ENCODE measurements at places on chromosomes 7 and 10.

- DNase-seq = no peak
Observed at GRCh38 chr10:1184541-1185430, 128.6 kb downstream of the WDR37 start.

- no peak for DNase-seq
Observed at GRCh38 chr10:33193701-33194521, 140.6 kb downstream of the NRP1 start.

- no peak for DNase-seq
Observed at GRCh38 chr7:150959081-150959480, 19.0 kb downstream of the KCNH2 start.

DNA sequence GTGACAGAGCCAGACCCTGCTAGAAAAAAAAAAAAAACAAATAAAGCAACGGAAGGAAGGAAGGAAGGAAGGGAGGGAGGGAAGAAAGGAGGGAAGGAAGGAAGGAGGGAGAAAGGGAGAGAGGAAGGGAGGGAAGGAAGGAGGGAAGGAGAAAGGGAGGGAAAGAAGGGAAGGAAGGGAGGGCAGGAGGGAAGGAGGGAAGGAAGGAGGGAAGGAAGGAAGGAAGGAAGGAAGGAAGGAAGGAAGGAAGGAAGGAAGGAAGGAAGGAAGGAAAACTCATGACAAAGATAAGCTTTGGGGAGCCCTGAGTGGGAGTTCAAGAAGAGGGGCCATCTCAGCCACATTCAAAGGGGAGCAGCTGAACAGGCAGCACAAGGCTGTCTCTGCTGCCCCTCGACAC is 124.7 kb upstream of the MGMT start:
- DNase-seq = no peak

DNA sequence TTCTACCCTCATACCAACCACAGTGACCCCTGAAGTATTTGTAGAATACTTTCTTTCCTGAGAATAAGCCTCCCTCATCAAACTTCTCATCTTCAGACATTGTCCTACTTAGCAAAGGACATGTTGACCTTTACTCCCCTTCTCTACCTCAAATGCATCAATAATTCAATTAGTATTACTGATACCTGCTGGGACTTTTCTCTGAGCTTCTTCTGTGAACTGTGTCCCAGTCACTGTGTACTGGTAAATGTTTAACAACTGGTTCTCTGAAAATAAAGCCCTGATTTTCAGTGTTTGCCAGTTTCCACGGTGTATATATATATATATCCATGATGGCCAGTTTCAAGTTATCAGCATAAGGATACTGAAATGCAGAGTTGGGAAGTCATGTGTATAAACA is 12.2 kb downstream of the PANK1 start:
- DNase-seq = no peak

DNA sequence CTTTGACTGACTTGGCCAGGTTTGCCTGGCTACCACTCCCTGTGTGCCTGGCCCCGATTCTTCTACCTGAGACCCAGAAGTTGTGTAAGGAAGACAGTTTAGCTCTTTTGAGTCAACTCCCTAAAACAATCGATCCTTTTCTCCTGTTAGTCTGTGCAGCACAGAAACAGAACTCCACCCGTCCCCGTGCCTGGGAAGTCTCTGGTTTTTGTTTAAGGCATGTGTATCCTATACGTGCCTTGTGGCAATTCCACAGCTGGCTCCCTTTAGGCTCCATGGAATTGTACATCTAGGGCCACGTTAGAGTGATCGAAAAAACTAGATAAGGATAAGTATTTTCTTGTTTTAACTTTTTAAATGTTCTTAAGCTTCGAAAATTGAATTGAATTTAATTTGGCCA is 131.6 kb downstream of the BICC1 start:
- DNase-seq = no peak

DNA sequence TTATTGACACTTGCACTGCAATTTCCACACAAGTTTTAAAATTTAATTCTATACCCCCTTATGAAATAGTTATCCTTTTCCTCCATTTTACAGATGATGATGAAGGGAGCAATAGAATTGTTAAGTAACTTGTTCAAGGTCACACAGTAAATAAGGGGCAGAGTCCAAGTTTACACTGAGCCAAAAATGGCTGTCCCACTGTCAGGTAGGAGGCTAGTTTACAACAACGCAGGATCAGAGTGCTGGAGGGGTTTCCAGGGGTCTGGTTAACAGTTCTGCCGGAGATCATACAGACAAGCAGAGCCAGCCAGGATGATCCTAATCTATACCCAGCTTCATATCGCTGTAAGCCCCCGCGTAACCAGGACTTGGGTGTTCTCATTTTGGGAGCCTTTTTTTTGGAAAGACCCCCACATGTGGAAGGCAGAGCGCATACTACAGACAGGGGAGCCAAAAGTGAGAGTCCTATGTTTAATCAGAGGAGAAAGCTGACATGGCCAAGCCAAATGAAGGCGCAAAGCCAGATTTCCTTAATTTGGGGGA is 524 bp upstream of the UNC5B start:
- no peak for DNase-seq

DNA sequence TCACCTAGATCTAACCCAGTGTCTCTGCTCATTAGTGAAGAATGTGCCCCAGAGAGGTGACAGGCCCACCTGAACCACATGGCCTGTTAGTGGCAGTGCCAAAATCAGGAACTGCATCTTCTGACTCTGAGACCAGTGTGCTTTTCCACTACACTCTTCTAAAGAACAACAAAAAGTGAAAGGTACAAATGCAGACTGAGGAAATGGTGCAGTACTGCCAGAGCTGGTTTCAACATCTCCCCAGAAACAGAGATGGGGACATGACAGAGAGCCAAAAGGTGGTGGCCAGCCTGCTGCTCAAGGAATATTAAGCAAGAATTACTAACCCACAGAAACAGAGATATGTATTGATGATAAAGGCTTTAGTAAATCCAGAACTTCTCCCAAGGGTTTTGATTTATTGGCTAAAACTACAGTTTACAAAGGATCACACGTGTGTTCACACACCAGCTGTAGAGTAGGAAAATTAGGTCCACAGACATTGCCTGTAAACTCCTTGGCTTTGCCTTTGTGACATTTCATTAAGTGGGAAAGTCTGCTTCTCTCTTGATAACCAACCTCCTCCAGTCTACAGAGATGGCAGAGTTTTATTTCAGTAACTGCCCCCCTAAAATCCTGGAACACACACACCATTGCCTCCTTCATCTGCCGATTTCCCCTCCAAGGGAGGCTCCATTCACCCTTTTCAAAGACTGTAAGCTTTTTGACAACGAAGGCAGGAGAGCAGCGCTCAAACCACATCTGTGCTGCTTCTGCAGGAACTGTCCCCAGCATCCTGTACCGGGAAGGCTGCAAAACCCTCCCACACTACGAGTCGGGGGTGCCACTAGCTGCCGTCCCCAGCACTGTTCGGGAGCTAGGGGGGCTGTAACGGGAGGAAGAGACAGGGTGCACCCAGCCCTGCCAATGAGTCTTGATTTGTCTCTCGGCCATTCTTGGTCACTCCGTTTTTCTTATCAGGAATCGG is 29.8 kb downstream of the GSDME start:
- DNase-seq = no peak

- DNase-seq = no peak
Observed at GRCh38 chr10:64130152-64130551, 609.0 kb downstream of the REEP3 start.

- DNase-seq = no peak
Observed at GRCh38 chr10:49111320-49111698, 4.0 kb downstream of the VSTM4 start.

- DNase-seq = no peak
Observed at GRCh38 chr10:35961501-35961900, 319.4 kb upstream of the FZD8 start.

- no peak for DNase-seq
Observed at GRCh38 chr7:116577320-116577871, 52.6 kb downstream of the CAV1 start.

DNA sequence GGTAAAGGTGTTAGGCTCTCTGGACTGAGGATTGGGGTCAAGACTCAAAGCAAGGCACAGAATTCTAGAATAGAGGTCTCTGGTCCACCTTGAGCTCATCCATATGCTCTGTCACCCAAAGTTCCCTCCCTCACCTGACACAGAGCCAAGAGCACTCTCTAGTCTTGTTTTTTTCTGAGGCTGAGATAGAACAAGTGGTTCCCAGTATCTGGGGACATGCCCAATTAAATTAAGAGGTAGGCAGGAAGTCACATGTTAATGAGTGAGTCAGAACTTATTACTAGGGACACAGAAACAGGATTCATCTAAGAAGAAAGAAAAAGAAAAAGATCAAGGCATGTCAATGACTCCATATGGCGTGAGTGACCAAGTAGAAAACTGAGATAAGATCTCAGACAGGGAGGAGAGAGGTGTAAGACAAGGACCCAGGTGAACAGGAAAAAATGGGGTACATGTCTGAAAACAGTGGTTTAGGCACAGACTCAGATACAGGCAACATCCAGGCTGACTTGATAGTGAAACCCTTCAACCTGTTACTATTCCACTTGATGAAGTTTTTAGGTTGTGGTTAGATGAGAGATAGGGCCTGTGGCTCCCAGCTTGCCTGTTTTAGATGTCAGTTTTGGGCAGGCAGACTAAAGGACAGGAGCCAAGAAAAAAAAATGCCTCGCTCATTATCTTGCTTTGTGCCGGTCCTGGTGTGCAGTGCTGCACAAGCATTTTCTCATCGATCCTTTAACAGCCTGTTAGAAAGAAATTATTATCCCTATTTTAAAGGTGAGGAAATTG is 609.9 kb downstream of the CCSER2 start:
- no peak for DNase-seq

GRCh38 chr7:2313450-2314208 is 612 bp downstream of the SNX8 start:
- no peak for DNase-seq

DNA sequence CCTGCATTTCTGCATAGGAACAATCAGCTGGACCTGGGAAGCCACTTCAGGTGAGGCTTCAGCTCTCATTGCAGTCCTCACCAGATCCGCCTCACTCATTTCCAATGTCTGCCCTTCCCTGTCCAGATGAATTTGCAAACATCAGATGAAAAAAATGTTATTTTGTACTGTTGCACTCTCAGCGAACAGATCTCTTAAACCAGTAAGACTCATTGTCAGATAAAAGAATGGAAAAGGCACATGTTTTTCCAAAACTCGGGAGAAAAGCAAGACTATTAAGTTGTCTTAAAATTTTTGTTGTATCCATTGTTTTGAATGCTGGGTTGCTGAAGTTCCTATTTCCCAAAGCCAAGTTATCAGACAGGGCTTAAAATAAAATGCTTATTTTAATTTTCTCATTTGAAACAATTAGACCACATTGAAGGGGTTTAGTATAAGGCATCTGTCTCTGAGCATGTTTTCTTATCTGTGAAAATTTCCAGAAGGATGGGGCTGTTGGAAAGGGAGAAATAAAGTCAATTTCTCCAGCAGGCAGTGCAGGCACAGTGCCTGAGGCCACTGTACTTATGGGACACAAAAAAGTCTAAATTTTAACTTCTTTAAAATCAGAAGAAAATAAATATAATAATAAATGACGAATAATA is 396.8 kb downstream of the KCNMA1 start:
- DNase-seq = no peak

DNA sequence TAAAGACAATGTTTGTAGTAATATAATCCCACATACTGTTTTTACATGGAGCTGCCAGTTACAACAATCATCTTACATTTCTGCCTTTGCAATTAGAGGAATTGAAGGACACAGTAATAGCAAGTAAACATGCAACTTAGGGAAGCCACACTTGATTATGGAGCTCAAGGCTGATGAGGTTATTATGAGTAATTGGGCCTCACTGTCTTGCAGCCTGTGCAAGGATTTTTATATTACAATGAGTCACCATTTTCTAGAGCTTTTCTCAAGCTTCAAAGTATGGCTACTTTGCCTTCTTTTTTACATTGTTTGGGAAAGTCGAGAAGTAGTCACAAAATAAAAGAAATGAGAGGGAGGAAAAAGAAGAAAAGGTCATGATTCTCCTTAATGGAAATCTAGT is 226.4 kb downstream of the KIAA1217 start:
- DNase-seq = no peak

- DNase-seq = no peak
Observed at GRCh38 chr7:130473289-130473688, 18.6 kb upstream of the MEST start.

GRCh38 chr7:44162785-44163395 is 21.8 kb upstream of the MYL7 start:
- DNase-seq = no peak

GRCh38 chr7:9625953-9626352 is 1192.5 kb downstream of the NXPH1 start:
- no peak for DNase-seq

Data from activated naive CD4-positive, alpha-beta T cell (primary cell).